ENCODE measurements at places on chromosomes 3 and 15.

DNA sequence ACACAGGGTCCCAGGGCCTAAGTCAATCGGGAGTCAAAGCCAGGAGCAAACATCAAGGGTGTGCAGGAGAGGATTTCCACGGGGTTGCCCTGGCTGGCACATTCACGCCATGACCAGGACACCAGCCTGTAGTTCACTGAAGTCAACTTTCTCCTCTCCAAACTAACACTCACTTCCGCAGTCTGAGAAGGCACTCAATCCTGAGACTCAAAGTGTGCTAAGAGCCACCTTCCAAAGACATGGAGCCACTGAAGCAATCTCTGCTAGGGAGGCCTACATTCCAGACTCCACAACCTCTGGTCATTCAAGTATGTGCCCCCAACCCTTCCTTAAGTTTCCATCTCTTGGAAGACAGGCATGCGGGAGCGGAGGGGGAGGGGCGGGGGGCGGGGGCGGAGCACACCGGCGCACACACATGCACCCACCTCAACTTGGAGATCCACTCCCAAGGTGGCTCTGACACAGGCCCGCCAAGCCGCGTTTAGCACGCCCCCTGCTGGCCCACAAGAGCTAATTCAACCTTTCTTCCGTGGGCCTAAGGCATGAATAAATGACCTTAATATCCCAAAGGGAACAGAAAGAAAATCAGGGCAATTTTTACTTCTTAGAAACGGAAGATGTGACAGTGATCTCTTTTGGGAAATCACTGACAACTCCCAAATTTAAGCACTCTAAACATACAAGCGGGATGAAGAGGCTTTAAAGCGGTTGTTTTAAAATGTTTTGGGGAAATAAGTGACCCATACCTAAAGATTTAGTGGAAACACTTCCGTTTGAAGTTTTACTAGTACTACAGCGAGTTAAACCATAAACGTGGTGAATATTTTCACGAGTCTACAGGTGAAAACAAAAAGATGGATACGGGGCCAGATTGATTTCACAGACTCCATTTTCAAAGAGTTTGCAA is 162.5 kb upstream of the CHRNA7 start:
- peak; percentile 12 for DNase-seq

- DNase-seq = no peak
Measured at GRCh38 chr3:193305356-193305755, 64.3 kb downstream of the PLAAT1 start.

GRCh38 chr3:172324611-172325203 is 123.5 kb downstream of the GHSR start:
- no peak for DNase-seq

DNA sequence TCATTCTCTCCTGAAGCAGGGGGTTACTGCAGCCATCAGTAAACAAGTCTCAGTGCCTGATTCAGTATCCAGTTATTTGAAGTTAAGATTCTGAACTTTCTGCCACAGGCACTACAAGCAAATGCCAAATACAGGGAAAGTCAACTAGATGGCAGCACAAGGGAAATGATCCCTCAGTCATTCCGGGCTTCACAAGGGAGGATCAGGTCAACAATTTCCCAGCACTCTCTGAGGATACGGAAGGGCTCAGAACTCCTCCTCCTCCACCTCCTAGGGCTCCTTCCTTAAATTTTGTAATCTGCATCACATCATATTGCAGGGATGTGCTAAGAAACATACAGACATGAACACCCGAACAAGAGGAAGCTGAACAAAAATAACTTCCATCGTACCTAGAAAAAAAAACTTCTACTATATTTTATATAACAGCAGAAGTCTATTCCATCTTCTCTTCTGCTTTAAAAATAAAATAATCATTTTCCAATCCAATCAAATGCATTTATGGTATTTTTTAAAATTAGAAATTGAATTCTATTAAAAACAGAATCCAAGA is 187.1 kb downstream of the FMN1 start:
- no peak for DNase-seq

- DNase-seq = no peak
Measured at GRCh38 chr15:95503107-95503506, 827.4 kb upstream of the NR2F2 start.

DNA sequence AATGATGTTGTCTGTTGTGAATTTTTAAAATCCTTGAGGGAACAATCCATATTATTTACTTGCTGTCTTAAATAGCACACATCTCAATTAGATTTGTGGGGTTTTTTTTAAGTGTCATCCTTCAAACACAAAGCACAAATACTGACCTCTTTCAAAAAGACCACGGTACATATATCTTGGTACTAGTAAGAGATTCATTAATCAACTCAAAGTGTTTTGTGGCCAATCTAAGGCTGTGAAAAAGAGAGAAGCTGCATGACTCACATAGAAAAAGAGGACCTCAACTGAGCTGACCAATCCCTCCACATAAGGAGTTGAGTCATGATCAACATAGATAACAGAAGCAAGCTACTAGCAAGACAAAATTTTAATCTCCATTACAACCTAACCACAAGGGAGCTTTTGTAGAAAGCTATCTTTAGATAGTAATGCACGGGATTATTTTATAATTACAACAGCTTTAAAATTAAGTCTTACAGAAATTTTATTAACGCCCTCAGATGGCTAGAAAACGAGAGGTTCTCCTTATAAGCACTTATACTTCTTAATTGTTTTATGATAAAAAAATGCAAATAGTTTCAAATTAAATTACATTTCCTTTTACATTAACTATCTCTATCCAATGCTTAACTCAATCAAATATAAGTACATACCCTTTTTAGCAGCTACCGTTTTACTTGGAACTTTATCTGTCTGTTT is 60.5 kb downstream of the TOP2B start:
- DNase-seq = no peak

DNA sequence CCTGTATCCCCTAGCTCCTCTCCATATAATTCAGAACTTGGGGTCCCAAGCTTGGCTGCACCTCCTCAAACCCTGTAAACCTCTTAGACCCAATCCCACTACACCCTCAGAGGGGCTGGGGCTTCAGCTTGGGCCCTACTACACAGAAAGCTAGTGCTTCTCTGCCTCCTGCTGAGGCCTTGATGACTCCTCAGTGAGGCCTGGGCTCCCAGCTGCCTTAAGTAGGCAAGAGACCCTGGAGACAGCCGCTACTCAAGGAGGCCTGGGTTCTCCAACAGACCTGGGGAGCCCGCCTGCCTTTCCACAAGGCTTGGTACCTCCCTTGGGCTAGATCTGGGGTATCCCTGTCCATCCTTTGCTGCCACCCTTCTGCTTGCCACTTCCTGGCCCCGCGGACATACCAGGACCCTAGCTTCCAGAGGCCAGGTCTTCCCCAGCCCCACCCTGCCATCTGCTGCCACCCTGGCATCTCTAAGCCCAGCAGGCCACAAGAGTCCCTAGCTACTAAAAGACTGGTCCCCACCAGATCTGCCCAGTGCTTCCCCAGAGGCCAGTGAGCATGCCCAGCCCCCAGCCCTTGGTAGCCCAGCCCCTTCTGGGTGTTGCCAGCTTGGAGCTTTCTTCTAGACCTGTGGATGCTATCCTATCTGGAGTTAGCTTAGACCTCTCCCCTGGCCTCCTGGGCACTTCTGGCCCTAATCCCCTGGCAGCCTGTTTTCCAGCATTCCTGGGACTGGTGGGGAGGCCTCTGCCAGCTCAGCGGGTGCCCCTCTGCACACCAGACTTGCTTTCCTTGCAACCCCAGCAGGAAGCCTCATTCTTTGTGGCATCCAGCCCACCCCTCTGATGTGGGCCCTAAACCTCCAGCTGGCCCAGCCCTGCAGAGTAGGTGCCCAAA is 13.7 kb downstream of the C15orf39 start:
- DNase-seq = no peak

- DNase-seq = no peak
Measured at GRCh38 chr3:36165509-36166290, 214.6 kb upstream of the STAC start.

GRCh38 chr3:187063286-187064121 is 75.8 kb downstream of the RPL39L start:
- no peak for DNase-seq

DNA sequence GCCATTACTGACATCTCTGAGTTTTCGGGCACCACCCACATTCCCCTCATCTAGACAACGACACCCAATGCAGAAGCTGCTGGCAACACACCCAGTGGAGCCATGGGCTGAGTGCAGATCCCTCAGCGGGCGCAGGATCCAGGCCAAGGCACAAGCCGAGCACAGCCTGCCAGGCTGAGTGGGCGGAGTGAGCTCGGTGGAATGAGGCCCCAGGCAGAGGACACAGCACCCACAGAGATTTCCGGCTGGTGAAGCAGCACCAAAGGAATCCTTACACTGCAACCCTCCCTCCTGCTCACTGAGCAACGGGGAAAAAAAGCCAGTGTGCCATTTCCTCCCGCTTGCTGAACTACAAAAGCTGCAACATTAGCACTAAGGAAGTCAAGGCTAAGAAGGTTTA is 34.3 kb downstream of the ZMAT3 start:
- DNase-seq = no peak

DNA sequence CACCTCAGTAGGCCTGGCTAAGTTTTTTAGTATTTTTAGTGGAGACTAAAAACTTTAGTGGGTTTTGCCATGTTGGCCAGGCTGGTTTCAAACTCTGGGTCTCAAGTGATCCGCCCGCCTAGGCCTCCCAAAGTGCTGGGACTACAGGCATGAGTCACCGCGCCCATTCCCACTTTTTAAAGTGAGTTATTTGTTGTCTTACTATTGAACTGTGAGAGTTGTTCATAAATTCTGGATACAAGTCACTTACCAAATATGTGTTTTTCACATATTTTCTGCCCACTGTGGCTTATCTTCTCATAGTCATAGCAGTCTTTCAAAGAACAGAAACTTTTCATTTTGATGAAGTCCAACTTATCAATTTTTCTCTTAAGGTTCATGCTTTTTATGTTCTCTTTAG is 29.9 kb upstream of the SPSB4 start:
- DNase-seq = no peak

- no peak for DNase-seq
Measured at GRCh38 chr15:95559875-95560394, 770.6 kb upstream of the NR2F2 start.
